ENCODE measurements at places on chromosomes 1 and 21.
A peak's percentile ranks its signal among the peaks of the same experiment; 100 is the strongest.

GRCh38 chr1:197907846-197908616 lies 5.6 kb downstream of the C1orf53 start:
- peaks cover 87% of the 10 kb centered on the region for H3K27me3 ChIP-seq
- no peak overlapping the region for H3K4me3 ChIP-seq
- no peaks in the 10 kb centered on the region for H3K36me3 ChIP-seq
- no peak overlapping the region for H3K27ac ChIP-seq
- H3K4me1 ChIP-seq: peaks cover 25% of the 10 kb centered on the region

GRCh38 chr1:108747898-108748297 lies 1.4 kb downstream of the STXBP3 start:
- peak overlapping the region; percentile 58 for H3K4me3 ChIP-seq
- no peak for DNase-seq
- H3K4me1 ChIP-seq: no peaks in the 10 kb centered on the region
- no peak overlapping the region for H3K27ac ChIP-seq

GRCh38 chr1:233518344-233518743 lies 95.6 kb upstream of the KCNK1 start:
- no peaks in the 10 kb centered on the region for H3K4me1 ChIP-seq
- H3K27me3 ChIP-seq: no peaks in the 10 kb centered on the region
- H3K36me3 ChIP-seq: no peaks in the 10 kb centered on the region
- no peak overlapping the region for H3K27ac ChIP-seq
- H3K4me3 ChIP-seq: no peak overlapping the region

DNA sequence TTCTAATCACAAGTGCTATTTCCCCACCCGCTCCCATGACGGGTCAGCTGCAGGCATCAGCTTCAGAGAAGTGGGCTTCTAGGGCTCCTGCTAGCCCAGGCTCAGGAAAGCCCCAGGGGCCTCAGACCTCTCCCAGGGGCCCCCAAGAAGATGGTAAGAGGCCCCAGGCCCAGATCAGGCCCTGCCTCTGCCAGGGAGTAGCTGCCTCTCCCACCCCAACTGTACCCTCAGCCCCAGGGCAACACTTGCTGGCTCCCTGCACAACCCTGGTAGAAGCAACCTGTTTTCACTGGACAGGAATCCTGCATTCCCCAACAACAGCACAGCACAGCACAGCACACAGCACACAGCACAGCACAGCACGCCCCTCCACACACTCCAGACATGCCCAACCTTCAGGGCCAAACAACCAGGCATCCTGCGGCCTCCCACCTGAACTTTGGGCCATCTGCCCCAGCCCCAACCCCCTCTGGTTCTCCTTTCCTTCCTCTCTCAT lies 6.5 kb downstream of the BLACAT1 start:
- H3K36me3 ChIP-seq: no peaks in the 10 kb centered on the region
- no peak for DNase-seq
- peaks cover 44% of the 10 kb centered on the region for H3K27me3 ChIP-seq
- H3K4me1 ChIP-seq: peaks cover 37% of the 10 kb centered on the region
- H3K27ac ChIP-seq: no peak overlapping the region

- H3K4me1 ChIP-seq: peaks cover 40% of the 10 kb centered on the region
- H3K27ac ChIP-seq: peak overlapping the region; percentile 97
- H3K27me3 ChIP-seq: no peaks in the 10 kb centered on the region
- H3K4me3 ChIP-seq: peak overlapping the region; percentile 96
- peaks cover 56% of the 10 kb centered on the region for H3K36me3 ChIP-seq
These were observed 914 bp upstream of the MTF1 start for GRCh38 chr1:37860346-37860666.

- H3K4me1 ChIP-seq: peaks cover 25% of the 10 kb centered on the region
- no peaks in the 10 kb centered on the region for H3K36me3 ChIP-seq
- no peak overlapping the region for H3K4me3 ChIP-seq
These were observed 14.0 kb downstream of the HSF2BP start for GRCh38 chr21:43645136-43645891.

Data from heart right ventricle (tissue), 16 donors.